ENCODE measurements at places on chromosomes 6 and 20.
A peak's percentile ranks its signal among the peaks of the same experiment; 100 is the strongest.

DNA sequence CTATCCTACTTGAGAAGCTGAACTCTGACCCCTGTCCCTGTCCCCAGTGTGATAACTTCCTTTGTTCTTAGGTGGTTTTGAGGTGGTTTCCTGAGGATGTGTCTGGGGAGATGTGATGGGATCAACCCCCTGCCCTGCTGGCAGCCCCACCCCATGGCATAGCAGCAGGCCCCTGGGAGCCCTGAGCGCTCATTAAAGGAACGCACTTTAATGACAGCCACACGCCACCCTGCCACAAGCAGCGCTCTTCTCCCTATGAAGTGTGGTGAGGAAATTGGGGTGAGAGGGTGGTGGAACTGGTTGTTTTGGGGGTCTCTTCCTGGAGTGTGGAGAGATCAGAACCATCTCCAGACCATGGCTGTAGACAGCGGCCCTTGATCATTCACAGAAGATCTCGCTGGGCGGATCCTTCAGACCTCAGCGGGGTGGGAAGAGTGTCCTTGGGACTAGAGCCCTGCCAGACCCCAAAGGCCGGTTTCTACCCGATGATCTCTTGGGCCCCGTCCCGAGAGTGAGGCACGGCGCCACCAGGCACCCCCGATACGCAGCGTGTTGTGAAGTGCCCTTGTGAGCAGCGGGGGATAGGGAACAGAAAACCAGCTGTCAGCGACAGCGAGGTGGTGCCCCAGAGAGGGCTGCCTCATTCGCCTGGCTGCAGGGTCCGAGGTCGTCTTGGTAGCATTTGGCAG is 45.4 kb downstream of the SYNJ2 start:
- no peak for DNase-seq

DNA sequence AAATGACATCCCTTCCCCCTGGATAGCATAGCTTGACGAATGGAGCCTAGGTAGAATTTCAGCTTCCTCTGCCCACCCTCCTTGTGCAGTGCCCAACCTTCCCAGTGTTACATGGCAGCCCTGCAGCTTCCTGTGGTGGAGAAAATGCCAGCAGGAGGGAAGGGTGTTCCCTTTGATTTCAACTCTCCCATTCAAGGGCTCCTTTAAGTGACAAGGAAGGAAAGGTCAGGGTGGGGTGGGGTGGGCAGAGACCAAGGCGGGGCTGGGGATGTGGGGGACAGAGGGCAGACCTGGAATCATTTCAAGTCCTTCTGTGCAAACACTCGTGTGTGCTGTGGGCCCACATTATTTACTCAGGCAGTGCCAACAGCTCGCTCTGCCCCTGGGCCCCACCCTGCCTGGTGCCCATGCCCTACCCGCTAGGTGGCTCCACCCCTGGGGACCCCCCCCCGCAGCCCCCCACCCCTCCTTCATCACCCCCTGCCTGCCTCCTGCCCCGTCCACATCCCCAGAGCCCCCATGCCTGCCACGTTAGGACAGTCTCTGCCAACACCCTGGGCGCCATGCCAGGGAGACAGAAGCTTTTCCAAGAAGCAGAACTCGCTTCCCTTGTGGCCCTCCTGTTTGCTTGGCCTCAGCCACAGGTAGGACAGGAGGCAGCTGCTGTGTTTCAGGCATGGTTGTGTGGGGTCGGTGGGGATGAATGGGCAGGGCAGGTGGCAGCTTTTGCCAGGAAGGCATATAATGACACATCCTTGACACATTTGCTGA is 9.4 kb downstream of the SPDEF start:
- DNase-seq, result peak; percentile 37

DNA sequence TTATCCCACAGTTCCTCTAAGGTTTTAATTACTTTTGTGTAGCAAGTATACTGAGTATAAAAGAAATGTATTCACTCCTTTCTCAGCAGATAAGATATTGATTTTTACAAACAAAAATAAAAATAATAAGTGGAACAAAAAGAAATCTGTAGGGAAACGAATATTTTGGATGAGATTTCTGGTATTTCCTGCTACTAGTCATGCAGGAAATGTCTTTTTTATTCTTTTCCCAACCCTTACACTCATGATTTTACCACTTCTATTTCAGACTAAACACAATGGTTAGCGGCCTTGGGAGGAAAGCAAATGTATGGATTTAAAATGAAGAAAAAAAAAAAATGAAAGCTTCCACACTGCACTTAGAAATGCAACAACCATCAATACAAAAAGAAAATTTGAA is 580.5 kb upstream of the MARCKS start:
- DNase-seq, result no peak

- DNase-seq, result no peak
These were observed 71.8 kb upstream of the TMEM181 start for GRCh38 chr6:158488065-158488464.

- DNase-seq, result no peak
These were observed 8.5 kb downstream of the TPD52L2 start for GRCh38 chr20:63873477-63873971.

DNA sequence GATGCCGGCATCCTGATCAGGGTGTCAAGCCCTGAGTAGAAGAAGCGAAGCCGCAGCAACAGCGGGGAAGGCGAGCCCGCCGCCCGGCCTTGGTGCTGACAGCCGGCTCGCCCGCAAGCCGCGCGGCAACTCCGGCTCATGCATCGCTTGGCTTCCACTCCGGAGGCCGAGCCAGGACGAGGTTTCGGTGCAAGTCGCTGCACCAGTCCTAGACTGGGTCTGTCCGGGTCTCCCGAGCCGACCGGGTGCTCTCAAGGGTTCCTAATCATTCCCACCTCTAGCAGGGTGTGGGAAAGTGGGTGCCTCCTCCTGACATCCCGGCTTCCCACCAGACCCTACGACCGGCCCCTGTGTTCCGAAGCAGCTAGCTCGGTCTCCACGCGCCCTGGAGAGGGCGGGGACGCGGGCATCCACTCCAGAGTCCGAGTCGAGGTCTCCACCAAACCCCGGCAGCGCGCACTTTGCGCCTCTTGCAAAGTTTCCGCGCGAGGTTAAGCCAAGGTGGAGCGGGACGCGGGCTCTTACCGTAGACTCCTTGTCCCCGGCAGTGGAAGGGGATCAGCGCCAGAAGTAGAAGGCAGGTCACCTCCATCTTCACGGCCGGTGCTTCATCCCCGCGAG is 1.4 kb downstream of the MDGA1 start:
- DNase-seq, result no peak

DNA sequence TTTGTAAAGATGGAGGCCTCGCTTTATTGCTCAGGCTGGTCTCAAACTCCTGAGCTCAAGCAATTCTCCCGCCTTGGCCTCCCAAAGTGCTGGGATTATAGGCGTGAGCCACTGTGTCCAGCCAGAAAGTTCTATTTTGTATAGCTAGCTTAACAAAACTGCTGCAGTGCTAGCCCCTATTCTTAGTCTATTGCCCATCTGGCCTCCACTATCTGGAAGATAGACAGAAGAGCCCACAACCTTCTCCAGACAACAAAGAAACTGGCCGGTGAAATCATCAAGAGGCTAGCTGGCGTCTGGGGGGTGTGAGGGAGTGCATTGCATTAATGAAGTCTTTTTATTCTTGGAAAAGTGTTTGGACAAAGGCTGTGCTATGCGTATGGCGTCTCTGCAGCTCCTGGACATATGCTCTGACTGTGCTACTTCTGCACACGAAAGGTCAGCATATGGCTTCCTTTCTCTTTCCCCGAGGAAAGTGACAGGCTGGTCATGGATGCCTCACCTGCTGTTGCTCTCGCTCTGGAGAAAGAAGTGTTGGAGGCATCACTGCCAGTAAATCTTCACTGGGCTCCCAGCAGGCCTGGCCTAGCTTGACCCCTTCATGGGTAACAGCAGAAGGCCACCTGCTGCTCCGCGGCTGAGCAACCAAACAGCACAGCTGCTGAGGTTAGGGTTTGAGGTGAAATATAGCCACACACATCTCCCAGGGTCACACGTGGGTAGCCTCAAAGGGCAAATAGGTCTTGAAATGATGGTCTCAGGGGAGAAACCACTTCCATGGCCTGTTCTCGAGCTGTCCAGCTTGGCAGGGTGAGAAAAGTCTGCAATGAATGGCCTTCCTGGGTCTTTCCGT is 95.1 kb upstream of the IYD start:
- no peak for DNase-seq

- no peak for DNase-seq
These were observed 531.8 kb downstream of the UTRN start for GRCh38 chr6:144816936-144817335.

GRCh38 chr6:33995309-33996119 is 150.4 kb downstream of the GRM4 start:
- DNase-seq, result no peak

- DNase-seq, result peak; percentile 44
These were observed 32.8 kb downstream of the RAMACL start for GRCh38 chr6:166553563-166554271.

GRCh38 chr6:147637620-147638195 is 129.2 kb downstream of the SAMD5 start:
- no peak for DNase-seq

DNA sequence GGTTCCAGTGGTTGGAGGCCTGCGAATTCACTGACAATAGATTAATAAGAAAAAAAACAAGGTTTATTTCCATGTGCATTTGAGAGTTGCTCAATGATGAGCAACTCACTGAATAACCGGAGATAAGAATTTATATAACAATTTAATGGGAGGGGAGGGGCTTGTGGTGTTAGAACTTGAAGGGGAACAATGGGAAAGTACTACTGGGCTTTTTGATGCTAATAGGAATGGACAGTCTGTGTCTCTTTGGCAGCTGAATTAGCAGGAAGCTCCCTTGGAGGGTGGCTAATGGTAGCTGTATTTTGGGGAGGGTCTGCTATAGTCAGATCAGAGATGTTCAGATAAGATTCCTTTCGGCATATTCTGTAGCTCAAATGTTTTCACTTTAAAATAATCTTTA is 62.4 kb upstream of the GMDS start:
- no peak for DNase-seq

GRCh38 chr20:33843854-33844253 is 32.7 kb downstream of the CHMP4B start:
- no peak for DNase-seq

- peak; percentile 49 for DNase-seq
These were observed 90.0 kb upstream of the IFNGR1 start for GRCh38 chr6:137309078-137309762.

DNA sequence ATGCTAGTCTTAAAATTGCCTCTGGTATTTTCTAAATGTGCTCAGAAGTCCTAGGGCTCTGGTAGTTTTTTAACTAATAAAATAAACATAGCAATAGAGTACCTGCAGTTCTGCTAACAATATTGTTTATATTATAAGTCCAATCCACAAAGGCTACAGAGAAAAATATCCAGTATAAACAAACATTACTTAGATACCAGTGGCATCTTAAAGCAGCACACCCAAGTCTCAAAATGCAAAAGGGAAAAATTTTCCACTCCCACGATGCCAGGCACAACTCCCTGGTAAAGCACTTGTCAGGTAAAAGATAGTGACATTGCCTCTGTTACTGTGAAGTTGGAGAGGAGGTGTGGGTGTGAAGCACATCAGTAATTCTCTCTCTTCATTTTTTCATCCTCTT is 123.3 kb downstream of the OGFRL1 start:
- no peak for DNase-seq
